Fibroblast of skin of abdomen (primary cell): ENCODE measurements at places on chromosomes 5 and 9.

- DNase-seq: peak; percentile 89
Measured at GRCh38 chr5:9348401-9348996, 197.4 kb downstream of the SEMA5A start.

- peak; percentile 34 for DNase-seq
Measured at GRCh38 chr5:90434116-90434714, 24.7 kb upstream of the CETN3 start.

DNA sequence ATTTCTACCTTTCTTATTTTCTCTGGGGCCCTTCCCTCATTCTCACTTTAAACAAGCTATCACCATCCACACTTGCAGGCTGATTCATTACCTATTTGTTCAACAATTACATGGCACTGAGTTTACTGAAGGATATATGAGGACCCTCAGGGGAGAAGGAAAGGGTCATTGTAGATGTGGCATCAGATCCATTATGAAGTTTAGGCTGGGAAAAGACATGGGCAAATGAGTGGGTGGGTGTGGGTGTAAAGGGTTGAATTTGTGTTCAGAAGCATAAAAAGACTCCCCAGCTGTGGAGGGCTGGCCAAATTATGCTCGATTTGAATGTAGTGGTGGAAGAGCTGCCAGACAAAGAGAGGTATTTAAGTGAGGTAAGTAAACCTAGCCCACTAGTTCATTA, 55.9 kb upstream of the MTAP start:
- no peak for DNase-seq

GRCh38 chr5:146213210-146213826, 9.9 kb downstream of the RBM27 start:
- DNase-seq: peak; percentile 8

- DNase-seq: no peak
Measured at GRCh38 chr5:75660678-75661465, 49.6 kb downstream of the ANKDD1B start.

- DNase-seq: no peak
Measured at GRCh38 chr5:83387041-83387440, 84.5 kb upstream of the VCAN start.

GRCh38 chr5:9829621-9830020, 199.5 kb upstream of the TAS2R1 start:
- no peak for DNase-seq

DNA sequence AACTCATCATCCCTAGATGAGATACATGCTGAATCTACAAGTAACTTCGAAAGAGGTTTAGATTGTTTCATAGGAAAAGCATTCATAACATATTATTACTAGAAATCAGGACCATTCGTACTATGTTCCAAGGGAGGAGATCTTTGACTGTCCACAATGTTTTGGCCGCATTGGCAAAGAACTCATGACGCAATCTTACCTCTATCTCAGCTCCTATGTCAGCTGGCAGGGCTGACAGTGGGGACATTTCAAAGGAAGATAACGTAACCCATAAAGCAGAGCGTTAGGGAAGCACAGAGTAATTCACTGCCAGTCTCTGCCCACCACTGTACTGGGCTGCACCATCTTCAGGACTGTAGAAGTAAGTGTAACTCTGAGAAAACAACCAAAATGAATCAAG, 69.7 kb downstream of the EFNA5 start:
- DNase-seq: no peak

GRCh38 chr9:138070815-138071214, 193.2 kb downstream of the CACNA1B start:
- no peak for DNase-seq

DNA sequence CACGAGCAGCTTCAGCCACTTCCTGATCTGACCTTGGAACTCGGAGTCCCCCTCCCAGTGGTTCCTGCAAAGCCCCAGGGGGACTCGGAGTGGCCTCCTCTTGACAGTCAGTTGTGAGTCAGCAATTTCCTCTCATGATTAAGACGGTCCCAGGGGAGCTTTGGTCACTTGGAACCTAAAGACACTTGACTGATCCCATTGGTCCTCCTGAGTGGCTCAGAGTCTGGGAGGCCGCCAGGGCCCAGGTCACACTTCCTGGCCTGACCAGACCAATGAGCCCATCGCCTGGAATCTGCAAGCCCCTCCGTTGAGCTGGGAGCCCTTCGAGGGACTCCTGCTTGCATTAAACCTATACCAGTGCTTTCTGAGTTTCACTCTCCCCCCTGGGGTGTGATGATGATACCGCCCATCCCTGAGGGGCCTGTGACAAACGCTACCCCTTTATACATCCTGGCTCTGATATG, 29.1 kb downstream of the TSPAN17 start:
- peak; percentile 47 for DNase-seq

GRCh38 chr5:37730896-37731455, 108.9 kb downstream of the GDNF start:
- no peak for DNase-seq

DNA sequence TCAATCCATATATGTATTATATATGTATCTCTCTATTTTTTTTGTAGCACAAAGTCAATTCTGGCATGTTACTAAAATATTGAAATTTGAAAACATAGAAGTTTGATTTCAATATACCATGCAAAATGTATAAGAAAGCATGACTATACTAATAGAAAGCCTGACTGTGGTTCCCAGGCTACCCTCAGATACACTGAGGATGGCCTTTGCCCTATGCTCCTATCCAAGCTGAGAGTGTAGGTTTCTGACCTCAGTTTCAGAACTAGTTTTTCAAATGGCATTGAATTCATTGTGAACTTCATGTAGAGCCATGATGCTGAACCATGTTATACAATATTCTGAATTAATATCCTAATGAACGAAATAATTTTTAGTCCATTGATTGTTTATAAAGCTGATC, 220.4 kb upstream of the IZUMO3 start:
- no peak for DNase-seq

- peak; percentile 38 for DNase-seq
Measured at GRCh38 chr5:153256-153655, 38.0 kb upstream of the LRRC14B start.

DNA sequence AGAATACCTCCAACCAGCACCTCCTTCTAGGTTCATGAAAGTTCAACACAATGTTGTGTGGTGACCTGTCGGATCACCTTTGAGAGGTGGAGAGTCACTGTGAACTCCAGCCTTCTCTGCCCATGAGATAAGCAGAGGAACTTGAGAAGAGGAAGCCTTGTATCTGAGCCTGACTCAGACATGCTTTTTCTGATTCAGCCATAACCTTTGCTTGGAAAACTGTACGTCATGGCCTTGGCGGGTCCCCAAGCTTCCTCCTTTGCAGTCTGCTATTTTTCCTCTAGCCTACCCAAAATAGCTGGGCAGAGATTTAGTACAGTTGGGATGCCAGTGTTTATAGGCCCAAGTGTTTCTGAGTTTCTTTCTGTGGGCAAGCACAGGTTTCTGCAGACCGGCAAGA, 274.7 kb downstream of the CETN3 start:
- DNase-seq: peak; percentile 36

DNA sequence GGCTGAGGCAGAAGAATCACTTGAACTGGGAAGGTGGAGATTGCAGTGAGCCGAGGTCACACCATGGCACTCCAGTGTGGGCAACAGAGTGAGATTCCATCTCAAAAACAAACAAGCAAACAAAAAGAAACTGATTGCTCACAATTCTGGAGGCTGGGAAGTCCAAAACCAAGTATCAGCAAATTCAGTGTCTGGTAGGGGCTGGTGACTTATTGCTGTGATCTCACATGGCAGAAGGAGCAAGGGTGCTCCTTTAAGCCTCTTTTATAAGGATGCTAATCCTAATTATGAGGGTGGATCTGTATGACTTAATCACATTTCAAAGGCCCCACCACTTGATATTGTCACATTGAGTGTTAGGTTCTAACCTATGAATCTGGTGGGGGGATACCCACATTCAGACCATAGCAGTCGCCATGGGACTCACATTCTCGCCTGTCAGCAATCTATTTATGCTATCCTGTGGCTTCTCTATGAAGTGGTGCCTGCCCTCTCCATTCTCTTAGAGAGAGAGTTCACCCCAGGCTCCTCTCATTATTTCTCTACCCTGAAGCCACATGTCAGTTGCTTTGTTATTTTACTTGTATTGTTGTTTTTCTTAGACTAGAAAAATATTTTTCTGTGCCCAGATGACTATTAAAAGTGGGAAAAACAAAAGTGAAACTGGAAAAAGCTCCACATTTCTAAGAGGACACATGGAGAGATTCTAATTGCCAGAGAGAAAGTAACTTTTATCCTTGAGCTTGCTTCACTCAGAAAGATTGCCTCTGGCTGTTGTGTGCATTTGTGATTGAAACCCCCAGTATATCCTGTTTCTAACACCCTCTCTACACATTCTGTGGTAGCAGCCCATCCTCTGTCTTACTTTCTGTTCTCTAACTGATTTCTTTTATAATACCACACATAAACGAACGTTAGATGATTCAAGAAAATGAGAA, 18.8 kb upstream of the PRLR start:
- no peak for DNase-seq

DNA sequence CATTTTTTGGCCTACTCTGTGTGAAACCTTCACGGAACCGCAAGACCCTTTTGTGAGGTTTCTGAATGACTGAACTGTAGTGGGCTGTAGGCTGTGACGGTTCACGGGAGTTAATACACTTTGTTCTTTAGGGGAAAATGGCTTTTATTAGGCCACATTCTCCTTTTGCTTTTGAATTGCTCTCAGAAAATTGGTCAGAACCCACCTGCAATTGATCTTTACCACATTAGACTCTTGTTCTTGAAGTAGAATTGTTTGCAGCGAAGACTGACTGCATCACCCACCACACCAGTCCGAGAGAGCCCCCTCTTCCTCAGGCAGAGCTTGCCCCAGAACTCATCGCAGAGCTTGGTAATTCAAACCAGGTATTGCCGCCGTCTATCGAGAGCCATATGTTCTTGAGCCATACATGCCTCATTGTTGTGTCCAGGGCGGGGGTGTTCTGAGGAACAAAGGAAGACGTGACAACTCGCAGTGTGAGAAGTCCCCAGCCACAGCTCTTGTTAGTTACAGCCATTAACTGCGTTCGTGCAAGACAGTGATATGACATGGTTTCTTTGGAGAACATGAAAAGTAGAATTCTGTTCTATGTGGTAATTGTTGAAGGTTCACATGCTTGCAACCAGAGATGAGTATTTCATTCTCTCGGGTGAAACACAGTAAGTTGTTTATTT, 166.4 kb upstream of the OTULINL start:
- peak; percentile 37 for DNase-seq

- no peak for DNase-seq
Measured at GRCh38 chr9:85723215-85723614, 18.5 kb downstream of the AGTPBP1 start.

DNA sequence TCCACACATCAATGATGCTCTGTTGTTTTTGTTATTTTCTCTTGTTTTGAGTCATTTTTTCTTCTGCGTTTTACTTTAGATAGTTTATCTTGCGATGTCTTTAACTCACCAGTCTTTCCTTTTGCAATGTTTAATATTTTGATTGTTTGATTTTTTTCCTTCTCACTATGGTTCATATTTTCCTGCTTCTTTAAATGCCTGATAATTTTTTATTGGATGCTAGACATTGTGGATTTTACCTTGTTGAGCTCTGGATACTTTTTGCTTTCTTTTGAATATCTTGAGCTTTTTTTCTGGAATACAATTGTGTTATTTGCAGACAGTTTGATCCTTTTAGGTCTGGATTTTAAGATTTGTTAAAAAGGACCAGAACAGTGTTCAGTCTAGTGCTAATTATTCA, 55.2 kb upstream of the GAS1 start:
- DNase-seq: no peak

GRCh38 chr5:62742207-62742606, 163.6 kb downstream of the LRRC70 start:
- no peak for DNase-seq

DNA sequence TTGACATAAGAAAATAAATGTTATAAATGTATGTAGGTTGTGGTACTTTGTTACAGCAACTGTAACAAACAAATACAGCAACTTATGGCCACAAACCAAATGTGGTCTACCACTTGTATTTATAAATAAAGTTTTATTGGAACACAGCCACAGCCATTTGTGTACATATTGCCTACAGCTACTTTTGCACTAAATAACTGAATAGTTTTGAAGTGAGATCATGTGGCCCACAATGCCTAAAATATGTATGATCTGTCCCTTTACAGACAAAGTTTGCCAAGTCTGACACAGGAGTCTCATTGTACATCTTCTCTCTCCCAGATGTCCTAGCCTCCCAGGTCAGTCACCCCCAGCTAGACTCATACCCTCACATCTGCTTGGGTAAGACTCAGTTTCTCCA, 283.6 kb upstream of the PRDM9 start:
- DNase-seq: peak; percentile 35

DNA sequence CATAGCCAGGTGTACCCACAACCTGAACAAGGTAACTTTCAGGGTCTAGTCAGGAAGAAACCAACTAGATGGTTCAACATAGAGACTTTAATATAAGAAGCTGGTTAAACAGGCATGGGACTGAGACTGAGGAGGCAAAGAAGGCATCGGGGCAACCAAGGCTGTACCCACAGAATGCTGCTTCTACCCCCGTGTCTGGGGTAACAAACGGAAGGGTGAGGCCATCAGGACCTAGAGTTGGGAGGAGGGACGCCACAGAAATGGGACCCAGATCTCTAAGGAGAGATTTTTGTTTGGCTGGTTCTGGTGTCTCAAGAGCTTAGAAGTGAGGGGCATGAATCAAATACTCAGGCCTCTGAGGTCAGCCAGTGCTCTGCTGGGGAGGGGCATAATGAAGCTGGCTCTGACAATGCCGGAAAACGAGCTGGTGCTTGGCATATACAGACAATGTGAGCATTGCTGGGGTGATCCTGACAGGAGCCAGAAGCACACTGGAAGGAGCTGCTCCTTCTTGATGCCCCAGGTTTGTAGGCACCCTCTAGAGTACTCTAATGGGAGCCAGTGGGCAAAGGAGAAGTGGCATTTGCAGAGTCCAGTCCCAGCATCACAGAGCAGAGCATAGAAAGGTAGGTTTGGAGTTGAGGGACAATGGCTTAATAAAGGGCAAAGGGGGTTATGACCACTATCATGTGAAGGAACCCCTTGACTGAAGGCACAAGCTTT, 3.7 kb downstream of the MLANA start:
- DNase-seq: no peak

DNA sequence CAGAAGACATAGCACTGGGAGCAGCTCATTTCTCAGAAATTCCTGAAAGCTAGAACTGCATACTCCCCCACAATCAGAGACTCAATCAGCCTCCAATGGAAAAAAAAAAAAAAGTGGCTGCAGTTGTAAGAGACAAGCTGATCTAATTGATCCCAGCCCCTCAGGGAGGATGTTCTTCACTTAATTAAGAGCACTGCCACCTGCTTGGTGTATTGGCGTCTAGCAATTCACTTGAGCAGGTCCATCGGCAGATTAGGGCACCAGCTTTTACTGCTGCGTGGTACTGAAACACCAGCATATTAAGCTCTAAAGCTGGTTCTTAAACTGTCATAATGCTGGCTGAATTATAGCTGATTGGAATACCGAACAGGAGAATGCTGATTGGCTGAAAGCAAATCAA, 1890.1 kb upstream of the WWC1 start:
- DNase-seq: no peak

DNA sequence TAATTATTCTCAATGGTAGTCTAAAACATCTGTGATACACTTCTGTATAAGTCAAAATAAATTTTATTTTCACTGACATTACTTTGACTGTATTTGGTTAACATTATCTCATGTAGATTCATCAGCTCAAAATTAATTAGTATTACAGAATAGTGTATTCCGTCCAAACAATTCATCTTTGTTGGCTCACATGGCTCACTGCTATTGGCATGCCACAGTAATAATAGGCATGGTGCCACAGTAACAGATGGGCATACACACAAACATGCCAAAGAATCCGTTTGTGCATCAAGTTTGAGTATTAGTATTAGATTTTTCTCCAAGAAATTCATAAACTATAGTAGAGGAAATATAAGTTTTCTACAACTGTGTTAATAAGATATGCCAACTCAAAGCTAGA, 14.2 kb downstream of the AP3B1 start:
- DNase-seq: no peak
